Activated naive CD8-positive, alpha-beta T cell treated with anti-CD3 and anti-CD28 coated beads, Interleukin-2, amount 50 U/mL, for 16 hours (primary cell): ENCODE measurements at places on chromosomes 11 and 22.
A peak's percentile ranks its signal among the peaks of the same experiment; 100 is the strongest.

GRCh38 chr11:75428281-75428724 is 4.7 kb downstream of the KLHL35 start:
- peak; percentile 26 for DNase-seq

DNA sequence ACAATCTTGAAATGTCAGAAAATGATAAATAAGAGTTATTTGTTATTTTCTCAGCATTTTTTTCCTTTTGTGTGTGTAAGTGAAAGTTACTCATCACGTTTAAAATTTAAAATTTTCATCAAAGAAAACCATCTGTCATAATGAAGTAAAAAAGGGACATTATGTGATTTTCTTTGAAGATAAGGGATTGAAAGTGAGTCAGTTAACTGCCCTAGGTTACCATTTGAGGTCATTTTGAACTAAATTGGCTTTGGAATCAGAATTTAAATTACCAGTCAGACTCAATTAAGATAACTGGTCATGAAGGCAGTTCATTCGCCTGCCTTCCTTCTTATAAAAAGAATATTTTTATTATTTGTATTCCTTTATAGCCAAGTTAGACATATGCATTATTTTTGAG is 14.3 kb downstream of the NCAM1 start:
- no peak for DNase-seq

DNA sequence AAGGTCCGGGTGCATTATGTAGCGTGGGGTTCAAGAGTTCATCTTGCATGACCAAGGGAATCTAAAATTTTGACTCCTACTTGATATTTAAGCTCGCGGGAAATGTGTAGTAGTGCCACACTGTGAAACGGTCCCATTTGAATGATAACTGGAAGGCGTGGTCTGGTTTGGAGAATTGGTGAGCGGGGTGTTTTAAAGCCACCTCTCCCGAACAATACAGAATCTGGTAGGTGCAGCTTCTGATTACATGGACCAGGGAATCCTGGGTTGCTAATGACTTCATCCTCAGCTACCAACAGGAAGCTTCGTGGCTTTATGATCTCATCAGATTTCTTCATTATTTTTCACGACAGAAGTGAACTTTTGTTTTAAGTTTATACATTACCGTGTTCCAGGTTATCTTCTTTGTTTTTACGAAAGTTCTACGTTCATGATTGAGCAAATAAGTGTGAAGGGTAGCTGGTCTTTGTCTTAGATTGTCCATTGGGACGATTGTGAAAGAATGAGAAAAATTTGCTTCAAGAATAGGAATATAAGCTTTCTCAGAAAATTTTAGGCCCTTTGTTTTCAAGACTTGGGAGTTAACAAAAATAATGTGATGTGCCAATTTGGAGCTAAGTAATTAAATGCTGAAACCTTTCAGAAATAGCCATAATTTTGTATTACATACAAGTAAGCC is 1.7 kb downstream of the QSER1 start:
- no peak for DNase-seq

DNA sequence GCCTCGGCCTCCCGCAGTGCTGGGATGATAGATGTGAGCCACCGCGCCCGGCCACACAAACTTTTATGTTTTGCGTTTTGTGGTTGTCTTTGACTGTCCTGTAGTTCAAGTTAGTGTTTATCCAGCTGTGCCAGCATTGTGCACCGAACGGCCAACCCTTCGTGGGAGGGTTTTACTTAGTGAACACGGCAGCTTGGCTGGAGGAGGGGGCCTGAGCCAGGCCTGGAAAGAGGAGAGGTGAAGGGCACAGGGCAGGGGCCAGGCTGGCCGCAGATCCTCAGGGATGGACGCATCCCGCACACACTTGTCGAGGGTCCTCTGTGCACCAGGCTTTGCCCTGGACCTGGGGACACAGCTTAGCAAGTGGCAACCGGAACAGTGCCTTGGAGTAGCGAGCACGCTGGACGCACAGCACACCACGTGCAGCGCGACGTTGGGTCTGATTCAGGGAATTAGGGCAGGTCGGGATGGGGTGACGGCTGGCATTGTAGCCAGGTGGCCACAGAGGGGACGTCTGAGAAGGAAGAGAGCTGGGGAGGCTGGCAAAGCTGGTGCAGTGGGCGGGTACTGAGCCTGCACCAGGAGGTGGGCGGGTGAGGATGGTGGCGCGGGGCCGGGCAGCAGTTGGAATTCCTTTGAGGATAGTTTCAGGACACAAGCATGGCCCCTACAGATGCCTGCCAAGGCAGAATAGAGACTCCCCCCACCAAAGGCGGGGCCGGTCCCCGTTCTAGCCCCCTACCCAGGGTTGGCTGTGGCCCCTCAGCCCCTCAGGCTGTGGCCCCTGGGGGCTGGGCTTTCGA is 13.4 kb downstream of the EPS8L2 start:
- no peak for DNase-seq

DNA sequence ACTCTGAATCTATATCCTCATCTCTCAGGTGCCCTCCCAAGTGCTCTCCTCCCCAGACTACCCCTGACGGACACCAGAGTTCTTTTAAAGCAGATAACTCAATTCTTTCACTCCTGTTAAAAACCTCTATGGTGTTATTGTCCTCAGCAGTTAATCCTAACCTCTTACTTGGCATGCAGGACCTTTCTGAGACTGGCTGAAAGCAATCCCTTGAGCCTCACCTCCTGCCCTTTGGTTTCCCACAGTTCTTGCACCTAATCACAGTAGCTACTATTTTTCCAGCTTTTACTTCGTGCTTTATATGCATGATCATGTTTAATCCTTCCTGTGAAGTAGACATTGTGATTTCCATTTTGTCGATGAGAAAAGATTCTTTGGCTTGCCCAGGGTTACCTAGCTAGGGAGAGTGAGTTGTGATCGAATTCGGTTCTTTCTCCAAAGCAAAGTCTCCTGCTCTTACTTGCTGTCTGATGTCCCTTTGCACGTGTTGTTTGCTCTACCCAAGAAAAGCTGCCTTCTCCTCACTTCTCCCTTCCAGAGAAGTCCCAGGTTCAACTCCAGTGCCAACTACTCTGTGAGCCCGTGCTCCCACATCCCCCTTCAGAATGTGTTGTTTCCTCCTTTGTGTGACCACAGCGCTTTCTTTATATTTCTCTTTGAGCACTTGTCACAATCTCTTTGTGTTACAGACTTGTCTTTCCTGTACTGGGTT is 2.1 kb downstream of the UBE2L3 start:
- DNase-seq, result no peak

DNA sequence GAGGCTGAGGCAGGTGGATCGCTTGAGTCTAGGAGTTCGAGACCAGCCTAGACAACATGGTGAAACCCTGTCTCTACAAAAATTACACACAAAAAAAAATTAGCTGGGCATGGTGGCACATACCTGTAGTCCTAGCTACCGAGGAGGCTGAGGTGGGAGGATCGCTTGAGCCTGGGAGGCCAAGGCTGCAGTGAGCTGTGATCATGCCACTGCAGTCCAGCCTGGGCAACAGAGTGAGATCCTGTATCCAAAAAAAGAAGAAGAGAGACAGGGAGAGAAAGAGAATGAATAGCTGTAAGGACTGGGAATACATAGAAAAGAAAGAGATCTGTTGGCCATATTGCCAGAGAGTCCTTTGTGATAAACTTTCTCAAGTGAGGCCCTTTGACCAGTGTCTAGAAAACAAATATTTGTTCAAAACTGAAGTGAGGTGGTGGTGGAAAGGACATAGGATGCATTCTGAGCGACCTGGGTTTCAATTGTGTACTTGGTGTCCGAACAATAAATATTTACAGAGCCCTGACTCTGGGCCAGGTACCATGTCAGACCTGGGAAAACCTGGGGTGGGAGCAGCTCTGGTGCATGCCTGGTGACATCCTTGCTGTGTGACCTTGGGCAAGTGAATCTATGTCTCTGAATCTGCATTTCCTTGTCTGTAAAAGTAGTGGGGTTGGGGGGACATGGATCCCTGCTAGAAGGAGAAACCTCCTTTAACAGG is 89.6 kb upstream of the CRYBB3 start:
- DNase-seq, result no peak

DNA sequence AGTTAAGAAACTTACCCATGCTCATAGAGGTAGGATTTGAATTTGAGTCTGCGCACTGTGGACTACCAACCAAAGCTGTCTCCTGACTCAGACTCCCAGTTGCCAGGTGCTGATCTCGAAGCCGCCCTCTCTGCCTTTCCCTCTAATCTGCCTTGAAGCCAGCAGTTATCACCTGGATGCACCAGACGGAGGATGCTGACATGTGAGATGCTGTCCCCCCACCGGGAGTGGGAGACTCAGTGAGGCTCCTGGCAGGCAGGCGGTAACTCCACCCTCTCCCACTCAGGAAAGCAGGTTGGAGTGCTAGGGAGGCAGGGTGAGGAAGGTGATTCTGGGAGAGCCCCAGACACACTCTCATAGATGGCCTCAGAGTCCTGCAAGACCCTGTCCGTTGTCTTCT is 40.4 kb downstream of the KIAA1671 start:
- no peak for DNase-seq

- DNase-seq, result no peak
These were observed 64.4 kb downstream of the BCR start for GRCh38 chr22:23244690-23245044.

- DNase-seq, result no peak
These were observed 2.1 kb downstream of the FNBP4 start for GRCh38 chr11:47765086-47765485.

DNA sequence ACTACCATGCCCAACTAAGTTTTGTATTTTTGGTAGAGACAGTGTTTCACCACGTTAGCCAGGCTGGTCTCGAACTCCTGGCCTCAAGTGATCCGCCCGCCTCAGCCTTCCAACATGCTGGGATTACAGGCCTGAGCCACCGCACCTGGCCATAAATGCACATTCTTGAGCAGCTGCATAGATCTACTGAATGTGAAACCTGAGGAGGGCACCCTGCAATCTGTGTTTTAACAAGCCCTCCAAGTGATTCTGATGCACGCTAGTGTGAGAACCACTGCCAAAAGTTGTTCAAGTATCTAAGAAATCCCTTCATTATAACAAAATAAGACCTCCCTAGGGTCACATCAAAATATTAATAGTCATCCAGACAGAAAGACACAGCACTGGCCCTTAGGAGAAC is 89.3 kb downstream of the RDX start:
- DNase-seq, result no peak

DNA sequence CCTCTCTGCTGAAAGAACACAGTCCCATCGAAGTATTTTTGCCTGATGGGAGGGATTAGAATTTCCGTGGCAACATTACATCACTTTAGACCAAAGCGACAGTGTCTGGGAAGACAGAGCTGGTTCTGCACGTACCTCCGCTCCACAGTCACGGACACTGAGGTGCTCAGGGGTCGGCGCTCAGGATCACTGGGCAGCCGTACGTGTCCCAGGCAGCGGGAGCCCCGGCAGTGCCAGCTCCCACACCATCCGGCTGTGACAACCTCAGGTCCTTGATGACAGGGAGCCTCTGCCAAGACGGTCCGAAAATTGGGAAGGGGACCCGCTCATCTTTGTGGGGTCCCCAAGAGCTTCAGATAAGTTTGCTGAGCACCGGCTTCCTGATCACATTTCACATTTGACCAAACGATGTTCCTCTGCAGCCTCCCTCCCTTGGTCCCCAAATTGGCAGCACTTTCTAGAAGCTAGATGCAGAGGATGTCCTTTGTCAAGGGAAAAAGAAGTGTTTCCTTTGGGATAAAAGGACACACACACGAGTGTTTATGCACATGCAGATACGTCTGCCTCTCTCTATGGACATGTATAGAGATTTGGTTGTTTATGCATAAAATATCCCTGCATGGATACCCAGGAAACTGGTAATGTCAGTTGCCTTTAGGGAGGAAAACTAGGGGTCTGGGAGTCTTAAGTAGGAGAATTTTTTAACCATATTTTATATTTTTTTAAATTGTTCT is 61.6 kb upstream of the LINC01488 start:
- DNase-seq, result no peak

DNA sequence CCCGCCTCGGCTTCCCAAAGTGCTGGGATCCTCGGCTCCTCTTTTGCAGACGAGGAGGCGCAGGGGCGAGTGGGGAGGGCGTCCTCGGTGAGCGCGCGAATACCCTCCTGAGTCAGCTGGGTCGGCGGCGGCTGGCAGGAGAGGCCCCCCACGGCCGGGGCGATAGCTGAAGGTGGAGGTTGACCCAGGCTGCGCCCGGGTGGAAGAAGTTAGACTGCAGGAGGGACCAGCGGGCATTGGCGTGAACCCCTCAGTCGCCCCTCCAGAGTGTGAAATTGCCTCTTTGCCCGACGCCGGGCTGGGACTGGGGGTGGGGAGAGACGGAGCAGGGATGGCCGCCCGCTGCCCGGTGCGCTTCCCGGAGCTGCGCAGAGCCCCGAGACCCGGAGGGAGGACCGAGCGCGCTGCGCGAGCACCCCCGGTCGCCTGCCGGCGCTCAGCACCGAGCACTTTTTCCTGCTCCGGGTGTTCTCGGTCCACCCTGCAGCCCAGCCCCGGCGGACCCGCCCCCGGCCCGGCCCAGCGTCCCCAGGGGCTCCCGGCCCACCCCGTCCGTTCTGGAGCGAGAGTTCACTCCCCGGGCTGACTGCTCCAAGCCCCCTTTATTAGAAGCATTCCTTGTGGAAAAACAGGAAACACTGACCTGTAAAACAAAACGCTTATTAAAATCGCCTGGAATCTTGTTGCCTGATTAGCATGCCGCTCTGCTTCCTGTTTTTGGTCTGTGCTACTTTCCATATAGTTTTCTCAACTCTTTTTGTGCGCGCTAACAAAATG is 13.7 kb upstream of the CPT1A start:
- no peak for DNase-seq

- no peak for DNase-seq
These were observed 8.2 kb upstream of the MICAL3 start for GRCh38 chr22:18032455-18033101.

DNA sequence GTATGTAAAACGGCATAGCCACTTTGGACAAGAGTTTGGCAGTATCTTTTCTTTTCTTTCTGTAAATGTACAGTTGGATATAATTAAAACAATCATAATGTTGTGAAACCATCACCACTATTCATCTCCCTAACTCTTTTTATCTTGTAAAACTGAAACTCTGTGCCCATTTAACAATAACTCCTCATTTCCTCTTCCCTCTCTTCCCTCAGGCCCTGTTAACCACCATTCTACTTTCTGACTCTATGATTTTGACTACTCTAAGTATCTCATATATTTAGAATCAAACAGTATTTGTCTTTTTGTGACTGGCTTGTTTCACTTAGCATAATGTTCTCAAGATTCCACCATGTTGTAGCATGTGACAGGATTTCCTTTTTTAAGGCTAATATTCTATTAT is 10.2 kb downstream of the SCUBE2 start:
- DNase-seq, result no peak

GRCh38 chr11:44711787-44712608 is 14.8 kb upstream of the TSPAN18 start:
- no peak for DNase-seq
